K562 (cell line): ENCODE measurements at places on chromosomes 7 and 10.
A peak's percentile ranks its signal among the peaks of the same experiment; 100 is the strongest.

DNA sequence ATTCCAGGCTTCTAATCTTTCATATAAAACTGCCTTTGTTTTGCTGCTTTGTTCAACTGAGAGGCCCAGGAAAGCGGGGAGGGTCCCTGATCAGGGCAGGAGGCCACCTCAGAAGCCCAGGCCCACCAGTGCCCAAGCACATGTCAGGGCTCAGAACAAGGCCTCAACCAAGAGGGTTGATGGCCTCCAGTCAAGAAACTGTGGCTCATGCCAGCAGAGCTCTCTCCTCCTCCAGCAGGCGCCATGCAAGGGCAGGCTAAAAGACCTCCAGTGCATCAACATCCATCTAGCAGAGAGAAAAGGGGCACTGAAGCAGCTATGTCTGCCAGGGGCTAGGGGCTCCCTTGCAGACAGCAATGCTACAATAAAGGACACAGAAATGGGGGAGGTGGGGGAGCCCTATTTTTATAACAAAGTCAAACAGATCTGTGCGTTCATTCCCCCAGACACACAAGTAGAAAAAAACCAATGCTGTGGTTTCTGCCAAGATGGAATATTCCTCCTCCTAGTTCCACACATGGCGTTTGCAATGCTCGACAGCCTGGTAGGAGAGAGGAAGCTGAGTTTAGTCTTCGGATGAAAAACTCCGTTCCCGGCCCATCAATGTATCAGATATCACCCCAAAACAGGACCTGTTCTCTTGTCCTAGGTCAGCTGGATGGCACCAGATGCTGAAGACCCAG, 34.0 kb downstream of the PSAP start:
- DNase-seq, result no peak

DNA sequence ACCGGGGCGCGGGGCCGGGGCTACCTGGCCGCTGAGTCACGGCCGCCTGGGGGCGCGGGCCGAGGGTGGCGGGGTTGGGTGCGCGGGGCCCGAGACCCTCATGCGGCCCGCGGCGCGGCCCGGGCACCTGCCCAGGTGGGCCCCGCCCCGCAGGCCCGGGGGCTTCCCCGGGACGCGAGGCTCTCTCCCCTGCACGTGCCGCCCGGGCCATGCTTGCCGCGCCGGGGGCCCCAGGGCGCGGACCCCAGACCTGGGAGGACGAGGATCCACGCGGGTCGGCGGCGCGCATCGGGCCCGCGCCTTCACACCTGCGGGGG, 402 bp downstream of the MAFK start:
- peak; percentile 79 for DNase-seq

GRCh38 chr10:1577945-1578344, 159.4 kb downstream of the ADARB2 start:
- no peak for DNase-seq

- no peak for DNase-seq
Observed at GRCh38 chr10:121510201-121510771, 88.0 kb downstream of the FGFR2 start.

DNA sequence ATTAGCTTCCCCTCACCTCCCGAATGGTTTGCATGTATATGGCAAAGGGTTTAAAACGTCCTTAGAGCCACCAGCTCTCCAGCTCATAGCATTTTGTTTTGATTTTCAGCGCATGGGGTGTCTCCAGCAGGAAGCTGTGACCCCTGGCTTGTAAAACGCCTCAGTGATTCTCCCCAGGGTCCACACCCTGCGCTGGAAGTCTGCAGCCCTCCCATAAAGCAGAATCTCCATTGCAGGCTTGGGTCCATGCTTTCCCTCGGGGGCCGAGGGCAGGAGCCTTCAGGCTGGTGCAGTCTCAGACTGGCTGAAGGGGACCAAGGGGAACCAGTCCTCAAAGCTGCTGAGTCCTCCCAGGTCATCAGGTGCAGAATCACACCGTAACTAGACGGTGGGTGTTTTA, 109.7 kb downstream of the VIPR2 start:
- no peak for DNase-seq

DNA sequence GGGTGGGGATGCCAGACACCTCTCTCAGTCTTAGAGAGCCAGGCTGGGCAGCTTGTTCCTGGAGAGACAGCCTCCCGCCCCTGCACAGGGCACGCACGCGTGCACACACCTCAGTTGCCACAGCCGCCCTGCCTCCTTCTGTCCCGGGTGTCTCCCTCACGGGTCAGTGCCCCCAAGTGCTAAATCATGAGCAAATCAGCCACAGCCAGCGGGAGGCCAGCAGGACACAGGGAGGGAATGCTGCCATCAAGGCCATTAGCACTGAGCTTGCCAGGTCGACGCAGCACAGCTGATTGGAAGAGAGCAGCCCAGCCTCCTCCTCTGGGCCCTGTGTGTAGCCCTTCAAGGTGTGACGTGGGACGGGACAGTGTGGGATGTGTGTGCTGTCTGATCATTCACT, 130.4 kb downstream of the CDH23 start:
- no peak for DNase-seq

GRCh38 chr10:8133146-8133545, 78.7 kb downstream of the GATA3 start:
- no peak for DNase-seq

GRCh38 chr10:132138596-132138995, 48.2 kb upstream of the DPYSL4 start:
- no peak for DNase-seq

GRCh38 chr10:15540727-15541126, 169.6 kb upstream of the FAM171A1 start:
- DNase-seq, result no peak

DNA sequence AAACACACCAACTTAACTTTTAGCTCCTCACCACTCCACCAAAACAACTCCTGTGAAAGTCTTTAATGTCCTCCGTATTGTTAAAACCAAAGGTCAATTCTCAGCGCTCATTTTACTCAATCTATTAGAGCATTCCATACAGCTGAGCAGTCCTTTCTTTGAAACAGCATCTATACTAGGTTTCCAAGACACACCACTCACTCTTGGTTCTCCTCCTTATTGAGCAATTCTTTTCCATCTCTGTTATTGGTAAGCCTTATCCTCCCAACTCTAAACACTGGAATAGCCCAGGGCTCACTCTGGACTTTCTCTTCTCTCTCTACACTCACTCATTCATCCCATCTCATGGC, 34.9 kb downstream of the COA1 start:
- no peak for DNase-seq

DNA sequence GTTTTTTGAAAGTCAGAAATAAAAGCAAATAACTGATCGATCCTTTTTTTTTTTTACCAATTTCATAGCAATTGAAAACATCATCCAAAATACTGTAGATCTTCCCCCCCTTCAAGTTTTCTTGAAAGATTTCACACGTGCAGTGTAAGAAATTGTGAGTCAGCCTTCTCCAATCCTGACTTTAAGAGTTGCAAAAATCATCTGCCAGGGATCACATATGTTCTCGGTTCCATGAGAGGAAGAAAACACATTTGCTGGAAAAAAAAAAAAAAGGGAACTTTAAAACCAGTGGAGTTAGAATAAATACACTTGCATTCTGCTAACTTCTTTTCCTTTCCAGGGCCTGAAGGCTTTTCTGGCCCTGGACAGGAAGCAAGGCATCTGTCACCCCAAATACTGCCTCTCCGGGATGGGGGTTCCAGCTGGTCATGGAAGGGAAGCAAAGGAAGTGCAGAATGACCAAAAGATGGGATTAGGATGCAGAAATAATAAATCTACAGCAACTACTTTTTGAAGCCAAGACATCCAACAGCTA, 198.4 kb upstream of the KIAA1217 start:
- DNase-seq, result no peak

GRCh38 chr7:85595750-85596178, 408.9 kb upstream of the SEMA3D start:
- no peak for DNase-seq

- no peak for DNase-seq
Observed at GRCh38 chr7:18361756-18362155, 133.8 kb upstream of the HDAC9 start.
